Mucosa of descending colon (tissue), 3 donors: ENCODE measurements at places on chromosomes 2 and 18. TPM values are rescaled to one million over a fixed set of nuclear protein-coding genes. Genes with fewer than 3 reads are reported as not detected.

GRCh38 chr2:208266553-208266893 lies 468 bp downstream of the PIKFYVE start:
- DNase-seq = no peak

DNA sequence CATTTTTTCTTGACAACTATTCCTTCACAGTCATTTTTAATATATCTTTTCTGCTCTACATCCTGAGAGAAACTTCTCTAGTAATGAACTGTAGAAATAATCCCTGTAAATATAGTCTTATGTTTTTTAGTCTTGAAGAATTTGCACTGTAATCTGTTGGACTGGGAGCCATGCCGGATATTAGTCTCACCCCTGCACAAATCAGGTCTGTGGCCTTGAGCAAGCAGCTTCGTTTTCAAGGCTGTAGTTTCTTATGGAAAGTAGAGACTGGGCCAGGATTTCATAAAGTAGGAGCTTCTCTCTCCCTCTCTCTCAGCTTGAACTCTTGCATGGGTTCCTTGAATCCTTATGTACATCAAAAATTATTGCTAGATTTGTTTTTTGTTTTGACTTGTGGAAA lies 8.7 kb downstream of the FARP2 start:
- no peak for DNase-seq

GRCh38 chr18:13364721-13365205 lies 146.2 kb downstream of the LDLRAD4 start:
- DNase-seq = no peak

GRCh38 chr2:221104361-221104811 lies 467.7 kb downstream of the EPHA4 start:
- peak; percentile 56 for DNase-seq

- DNase-seq = no peak
Observed at GRCh38 chr18:48868468-48869466, 82.0 kb downstream of the SMAD7 start.

DNA sequence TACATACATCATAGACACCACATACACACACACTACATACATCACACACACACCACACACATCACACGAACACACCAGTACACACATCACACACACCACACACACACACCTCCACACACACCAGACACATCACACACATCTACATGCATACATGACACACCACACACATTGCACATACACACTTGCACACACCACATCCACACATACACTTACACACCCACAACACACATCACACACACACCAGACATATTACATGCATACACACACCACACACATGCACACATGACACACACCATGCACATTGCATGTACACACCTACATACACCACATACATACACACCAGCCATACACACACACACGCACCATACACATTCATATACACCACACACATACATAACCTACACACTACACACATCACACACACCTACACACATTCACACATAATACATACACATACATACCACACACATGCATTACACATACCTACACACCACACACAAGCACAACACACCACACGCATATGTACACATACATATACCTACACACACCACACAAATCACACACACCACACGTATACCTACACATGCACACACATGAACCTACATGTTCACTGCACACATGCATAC lies 156.5 kb downstream of the NDUFA10 start:
- DNase-seq = no peak

- no peak for DNase-seq
Observed at GRCh38 chr2:109289504-109290222, 160.7 kb downstream of the SH3RF3 start.

Gene TIA1
- 115 TPM for total RNA-seq
